ENCODE measurements at places on chromosomes 4 and X.

GRCh38 chrX:72498782-72499181 is 73.9 kb downstream of the HDAC8 start:
- DNase-seq, result no peak

DNA sequence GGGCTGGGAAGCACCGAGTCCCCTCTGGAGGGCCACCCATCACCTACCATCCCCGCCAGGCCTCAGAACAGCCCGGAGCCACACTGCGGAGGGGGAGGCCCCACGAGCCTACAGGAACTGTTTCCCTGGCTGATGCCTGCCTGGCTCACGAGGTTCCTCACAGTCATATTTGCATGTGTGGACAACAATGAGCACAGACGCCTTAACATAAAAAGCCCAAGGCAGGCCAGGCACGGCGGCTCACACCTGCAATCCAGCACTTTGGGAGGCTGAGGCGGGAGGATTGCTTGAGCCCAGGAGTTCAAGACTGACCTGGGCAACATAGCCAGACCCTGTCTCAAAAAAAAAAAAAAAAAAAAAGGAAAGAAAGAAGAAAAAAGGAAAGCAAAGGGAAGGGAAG is 125.9 kb downstream of the FAM53A start:
- DNase-seq, result no peak

DNA sequence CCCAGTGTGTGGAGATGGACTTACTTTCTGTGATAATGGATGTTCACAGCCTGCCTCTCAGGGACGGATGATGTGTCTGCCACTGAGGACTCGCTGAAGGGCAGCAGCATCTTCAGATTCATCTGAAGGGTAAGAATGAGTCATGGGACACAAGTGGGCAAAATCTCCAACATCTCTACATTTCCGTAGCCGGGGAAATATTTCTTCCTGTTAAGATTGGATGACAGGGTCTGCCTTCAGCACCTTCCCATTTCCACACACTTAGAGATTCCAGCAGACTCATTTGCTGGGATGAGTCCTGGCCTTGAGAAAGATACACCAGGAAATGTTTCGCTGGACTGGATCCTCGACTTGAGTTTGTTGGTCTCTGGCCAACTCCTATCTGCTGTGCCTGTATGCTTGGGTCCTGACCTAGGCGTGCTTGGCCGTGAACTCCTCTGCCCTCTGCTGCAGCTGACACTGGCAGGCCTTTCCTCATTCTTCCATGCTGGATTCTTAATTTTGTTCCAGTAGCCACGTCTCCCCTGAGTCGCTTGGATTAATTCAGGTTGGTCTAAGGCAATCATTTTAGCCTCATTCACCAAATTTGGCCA is 46.5 kb upstream of the SOD3 start:
- DNase-seq, result no peak

- DNase-seq, result no peak
These were observed 248.5 kb downstream of the GRIA3 start for GRCh38 chrX:123432361-123433150.

DNA sequence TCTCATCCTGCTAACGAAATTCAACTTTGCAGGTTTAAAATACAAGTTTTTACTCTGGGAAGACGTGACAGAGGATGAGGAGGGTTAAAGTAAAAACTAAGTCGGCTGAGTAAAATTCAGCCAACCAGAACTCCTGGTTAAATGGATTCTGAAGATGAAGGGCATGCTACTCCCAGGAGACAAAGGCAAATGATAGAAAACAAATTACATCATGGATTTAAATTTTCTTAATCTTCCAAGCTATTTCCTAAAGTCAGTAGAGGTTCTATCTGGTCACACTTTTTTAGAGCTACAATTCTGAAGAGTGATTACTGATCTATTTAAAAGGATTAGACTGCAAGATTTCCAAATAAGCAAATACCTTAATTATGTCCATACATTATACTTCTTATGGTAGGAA is 47.9 kb downstream of the ZNF827 start:
- DNase-seq, result no peak

DNA sequence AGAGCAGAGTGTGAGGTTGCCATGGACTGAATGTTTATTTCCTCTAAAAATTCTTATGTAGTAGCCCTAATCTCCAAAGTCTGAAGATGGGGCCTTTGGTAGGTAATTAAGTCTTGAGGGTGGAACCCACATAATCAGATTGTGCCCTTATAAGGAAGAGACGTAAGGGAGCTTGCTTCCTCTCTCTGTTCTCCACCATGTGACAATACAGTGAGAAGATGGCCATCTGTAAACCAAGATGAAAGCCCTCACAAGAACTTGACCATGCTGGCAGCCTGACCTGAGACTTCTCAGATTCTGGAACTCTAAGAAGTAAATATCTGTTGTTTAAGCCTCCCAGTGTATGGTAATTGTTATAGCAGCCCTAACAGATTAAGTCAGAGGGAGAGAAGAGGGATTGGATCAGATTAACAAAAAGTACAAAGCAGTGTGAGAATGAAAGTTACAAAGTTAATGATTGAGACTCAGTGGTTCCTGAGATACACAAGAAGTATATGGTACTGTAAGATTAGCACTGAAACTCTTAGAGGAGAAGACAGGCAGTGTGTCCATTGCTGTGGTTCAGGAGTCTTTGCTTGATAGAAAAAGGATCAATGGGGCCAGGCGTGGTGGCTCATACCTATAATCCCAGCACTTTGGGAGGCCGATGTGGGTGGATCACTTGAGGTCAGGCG is 82.5 kb upstream of the GC start:
- DNase-seq, result no peak

DNA sequence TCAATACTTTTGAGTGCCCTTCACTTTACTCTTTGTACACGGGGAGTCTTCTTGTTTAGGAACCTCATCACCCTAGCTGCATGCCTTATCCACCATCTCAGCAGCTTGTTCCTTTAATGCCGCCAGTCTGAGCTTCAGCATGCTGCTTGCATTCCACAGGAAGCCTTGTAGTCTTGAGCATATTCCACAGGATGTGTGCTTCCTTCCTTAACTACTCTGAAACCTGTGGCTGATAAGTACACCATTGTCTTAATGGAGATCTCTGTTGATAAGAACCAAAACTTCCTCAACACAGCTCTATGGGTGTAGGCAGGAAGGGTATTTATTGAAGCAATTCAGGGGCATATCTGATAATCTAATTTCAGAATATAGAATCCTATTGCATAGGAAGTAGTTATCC is 24.4 kb upstream of the CCNI start:
- no peak for DNase-seq

- DNase-seq, result no peak
These were observed 759.1 kb upstream of the POU3F4 start for GRCh38 chrX:82748906-82749505.

- DNase-seq, result no peak
These were observed 86.0 kb upstream of the TET2 start for GRCh38 chr4:105060628-105061027.

DNA sequence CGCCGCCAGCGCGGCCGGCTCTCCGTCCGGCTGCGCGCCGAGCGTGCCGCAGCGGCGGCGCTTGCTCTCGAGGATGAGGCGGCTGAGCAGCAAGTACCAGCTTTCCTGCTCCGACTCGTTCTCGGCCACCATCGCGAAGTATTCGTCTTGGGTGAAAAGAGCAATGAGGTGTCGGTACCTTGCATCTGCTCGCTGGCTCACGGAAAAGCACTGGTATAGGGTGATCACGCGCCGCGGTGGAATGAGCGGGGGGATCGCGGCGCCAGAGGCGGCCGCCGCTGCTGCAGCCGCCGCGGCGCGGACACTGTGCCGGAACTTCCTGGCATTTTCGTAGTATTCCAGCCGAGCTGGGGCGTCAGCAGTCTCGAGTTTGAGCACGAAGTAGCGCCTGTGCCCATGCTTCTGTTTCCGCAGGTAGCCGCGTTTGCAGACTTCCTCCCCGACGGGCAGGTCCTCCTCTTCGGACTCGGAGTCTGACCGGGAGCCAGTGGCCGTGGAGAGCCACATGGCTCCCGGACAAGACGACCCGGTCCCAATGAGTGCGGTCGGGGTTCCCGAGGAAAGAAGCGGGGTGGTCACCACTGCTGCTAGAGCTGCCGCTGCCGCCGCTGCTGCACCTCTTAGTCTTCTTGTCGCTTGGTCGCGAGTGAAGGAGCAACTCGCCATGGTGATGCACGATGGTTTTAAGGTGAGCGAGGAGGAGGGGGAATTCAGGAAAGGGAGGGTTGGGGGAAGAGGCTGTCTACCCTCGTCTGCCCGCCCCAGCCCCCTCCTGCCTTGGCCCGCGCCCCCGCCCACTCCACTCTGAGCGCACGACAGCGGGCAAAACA is 469 bp downstream of the IRS4 start:
- no peak for DNase-seq

- DNase-seq, result no peak
These were observed 50.7 kb downstream of the SEPSECS start for GRCh38 chr4:25109511-25109910.

Measured in Right ventricle myocardium superior (tissue), 1 donor.